AG04449 (cell line): ENCODE measurements at places on chromosomes 11 and 22.
A peak's percentile ranks its signal among the peaks of the same experiment; 100 is the strongest.

- no peak for DNase-seq
Observed at GRCh38 chr22:38479096-38479837, 11.4 kb downstream of the KDELR3 start.

GRCh38 chr11:451738-452137 is 1.7 kb downstream of the PTDSS2 start:
- DNase-seq = no peak

DNA sequence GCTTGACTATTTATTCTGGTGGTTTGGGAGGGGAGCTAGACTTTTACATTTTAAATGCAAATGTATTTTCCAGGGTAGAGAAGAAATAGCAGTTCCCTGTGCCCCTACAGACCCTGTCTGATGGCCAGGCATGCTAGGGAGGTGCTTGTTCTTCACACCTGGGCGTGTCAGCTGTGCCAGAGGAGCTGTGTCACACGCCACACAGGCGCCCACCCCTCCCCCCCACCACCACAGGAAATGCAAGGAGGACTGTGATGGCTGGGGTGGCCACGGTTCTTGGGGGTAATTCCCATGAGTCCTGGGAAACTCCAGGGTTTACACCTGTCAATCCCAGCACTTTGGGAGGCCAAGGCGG is 82.2 kb downstream of the FLI1 start:
- no peak for DNase-seq

- no peak for DNase-seq
Observed at GRCh38 chr11:102886999-102887398, 12.2 kb upstream of the MMP12 start.

- DNase-seq = no peak
Observed at GRCh38 chr11:11701070-11701469, 79.3 kb upstream of the GALNT18 start.

DNA sequence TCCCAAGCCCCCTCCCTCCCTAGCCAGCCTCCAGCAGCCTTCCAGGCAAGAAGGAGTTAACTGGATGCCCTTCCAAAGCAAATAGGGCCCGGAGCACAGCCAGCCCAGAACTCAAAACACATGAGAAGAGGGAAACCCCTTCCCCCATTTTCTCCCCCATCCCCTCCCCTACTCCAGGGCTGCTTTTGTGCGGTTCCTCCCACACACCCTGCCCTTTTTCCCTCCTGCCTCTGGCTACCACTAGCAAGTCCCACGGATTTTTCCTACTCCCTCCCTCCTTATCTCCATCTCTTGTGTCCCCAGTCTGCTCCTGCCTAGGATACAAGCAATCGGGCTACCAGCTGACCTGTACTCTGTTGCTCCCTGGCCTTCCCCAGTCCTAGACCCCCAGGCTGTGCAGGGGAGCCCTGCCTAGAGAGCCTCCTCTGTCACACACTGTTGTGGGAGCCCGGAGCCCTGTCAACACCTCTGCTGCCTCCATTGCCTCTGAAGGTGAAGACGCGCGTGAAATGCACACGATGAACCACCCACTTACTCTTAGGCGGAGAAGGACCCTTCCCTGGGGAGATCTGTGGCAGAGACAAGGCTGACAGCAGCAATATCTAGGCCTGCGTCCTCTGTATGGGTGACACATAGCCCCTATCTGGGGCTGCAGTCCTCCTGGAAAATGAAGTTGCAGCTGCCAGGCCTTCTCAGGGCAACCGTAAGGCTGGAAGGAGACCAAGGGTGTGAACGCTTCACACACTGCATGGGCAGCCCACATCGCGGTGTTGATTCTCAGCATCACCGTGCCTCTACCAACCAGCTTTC is 282.8 kb downstream of the MN1 start:
- no peak for DNase-seq

GRCh38 chr11:56889986-56890385 is 98.7 kb upstream of the OR5AK2 start:
- DNase-seq = no peak

DNA sequence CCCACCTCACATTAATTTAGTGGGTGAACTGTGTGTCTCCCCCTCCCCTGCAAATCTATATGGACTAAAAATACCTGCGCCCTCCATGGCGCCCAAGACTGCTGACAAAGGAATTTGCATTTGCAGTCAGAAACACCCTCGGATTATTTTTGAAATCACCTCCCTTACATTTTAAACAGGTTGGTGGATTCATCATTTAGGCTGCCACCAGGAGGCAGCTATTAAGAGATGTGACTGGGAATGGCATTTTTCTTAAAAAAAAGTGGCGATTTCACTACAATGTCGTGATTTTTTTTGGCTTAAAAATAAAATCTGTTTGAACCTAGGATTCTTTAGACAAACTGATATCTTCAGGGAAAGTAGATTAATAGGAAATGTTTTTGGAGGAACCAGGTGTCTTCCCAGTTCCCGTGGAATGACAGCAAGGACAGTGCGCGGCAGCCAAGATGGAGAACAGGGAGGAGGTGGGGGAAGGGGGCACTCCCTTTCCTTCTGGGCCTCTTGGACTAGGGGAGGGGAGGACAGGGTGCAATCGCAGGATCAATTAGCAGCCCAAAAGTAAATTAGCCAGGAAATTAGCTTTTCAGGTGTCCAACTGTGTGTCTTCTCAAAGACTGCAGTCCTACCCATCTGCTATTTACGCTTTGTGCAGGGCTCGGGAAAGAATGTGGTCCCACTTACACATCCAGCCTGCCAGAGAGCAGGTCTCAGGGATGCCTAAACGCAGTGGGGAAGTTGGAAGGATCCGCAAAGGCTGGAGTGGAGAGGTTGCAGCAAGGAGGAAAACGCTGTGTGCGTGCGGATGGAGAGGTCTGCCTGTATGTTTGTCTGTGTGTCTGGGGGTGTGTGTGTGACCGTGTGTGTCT is 496.4 kb downstream of the NTM start:
- DNase-seq = no peak

GRCh38 chr11:72799441-72799840 is 5.6 kb upstream of the STARD10 start:
- DNase-seq = no peak

DNA sequence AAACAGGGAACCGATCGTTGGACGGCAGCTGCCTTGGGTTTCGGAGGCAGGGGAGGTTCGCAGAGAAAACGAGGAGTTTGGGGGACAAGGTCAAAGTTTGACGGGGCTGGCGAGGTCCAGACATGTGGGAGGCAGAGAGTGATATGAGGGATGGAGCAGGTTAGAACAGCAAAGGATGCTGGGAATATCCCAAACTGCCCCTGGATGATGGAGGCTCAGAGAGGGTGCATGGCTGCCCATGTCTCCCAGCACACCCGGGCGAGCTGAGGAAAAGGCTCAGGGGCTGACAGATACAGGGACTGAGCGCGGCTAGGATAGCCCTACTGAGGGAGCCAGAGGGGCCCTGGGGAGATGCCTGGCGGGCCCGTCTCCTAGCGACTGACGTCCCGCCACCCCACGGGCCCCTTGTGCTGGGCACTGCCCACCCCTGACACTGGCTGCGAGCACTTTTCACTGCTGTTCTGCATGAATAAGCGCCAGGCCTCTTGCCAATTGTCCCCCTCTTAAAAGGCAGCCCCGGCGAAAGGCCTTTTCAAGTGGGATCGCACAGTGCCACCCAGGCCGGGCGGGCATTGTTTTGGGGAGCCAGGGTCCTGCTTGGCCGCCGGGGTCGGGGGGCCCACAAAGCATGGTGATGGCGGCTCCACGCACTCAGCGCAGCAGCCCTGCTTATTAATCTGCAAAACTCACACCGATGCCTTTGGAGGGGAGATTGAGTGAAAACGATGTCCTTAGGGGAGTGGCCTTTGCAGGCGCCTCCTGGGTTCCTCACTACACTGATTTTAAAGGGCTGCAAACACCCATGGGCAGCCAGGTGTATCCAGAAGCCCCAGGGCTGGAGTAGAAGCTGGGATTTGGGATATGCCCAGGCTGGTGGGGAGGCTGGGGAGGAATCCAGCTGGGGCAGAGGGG is 90.0 kb upstream of the LINC01488 start:
- DNase-seq = no peak

DNA sequence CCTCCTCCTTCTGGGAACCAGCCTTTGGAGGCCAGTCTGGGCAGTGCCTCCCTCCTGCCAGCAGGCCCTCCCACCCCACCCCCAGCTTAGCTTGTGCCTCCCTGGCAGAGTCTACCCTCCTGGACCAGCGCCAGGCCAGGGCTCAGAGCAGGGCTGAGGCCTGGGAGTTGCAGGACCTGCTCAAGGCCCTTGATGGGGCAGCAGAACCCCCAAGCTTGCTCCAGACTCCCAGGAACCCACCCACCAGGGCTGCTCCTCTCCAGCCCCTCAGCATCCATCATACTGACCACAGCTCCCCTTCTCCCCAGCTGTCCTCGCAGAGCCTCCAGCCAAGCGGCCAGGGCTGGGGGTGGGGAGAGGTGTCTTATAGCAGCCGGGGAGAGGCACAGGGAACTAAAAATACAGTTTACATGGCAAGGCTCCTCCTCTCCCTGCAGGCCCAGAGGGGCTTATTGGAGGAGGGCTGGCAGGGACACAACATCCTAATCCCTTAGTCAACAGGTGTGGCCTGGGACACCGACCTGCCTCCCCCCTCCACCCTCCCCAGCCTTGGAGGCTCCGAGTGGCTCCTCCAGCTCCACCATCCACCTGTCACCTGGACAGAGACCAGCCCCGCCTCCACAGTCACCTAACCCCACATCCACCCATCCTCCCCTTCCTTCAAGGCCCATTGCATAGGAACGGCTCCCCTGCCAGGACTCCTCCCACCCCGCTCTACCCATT is 5.2 kb upstream of the MB start:
- no peak for DNase-seq

- DNase-seq = no peak
Observed at GRCh38 chr11:100719362-100719761, 32.3 kb downstream of the ARHGAP42 start.

GRCh38 chr22:43995057-43995685 is 28.9 kb upstream of the PARVB start:
- no peak for DNase-seq

DNA sequence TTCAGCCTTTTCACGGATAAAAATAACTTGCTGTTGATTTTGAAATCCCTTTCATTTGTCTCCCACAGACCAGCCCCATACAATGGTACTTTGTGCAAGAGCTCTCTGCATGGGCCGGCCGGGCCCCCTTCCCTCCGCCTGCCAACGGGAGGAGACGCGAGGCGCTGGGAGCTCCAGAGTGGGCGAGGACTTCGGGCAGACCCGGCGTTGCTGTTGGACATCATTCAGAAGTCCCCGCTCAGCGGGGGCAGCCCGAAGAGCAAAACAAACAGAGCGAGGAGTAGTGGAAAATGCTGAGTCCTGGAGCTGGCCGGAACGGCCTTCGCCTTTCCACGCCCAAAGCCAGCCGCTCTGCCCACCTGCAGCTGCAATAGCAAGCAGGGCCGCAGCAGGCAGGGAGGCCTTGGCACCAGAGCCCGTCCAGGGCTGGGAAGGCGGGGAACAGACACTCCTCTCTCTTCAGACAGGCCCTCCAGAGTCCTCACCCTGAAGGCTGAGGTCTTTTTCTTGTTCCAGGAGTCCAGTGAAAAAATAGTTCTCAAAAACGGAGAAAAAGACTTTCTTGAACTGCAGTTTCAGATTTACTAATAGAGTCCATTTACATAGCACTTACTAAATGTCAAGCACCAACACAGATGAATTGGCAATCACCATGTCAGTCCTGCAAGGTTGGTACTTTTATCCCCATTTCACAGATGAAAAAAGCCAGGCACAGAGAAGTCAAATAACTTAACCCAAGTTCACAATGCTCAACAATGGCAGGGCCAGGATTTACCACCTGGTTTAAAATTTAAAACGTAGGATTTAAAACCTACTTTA is 135.5 kb downstream of the ETS1 start:
- DNase-seq = no peak

DNA sequence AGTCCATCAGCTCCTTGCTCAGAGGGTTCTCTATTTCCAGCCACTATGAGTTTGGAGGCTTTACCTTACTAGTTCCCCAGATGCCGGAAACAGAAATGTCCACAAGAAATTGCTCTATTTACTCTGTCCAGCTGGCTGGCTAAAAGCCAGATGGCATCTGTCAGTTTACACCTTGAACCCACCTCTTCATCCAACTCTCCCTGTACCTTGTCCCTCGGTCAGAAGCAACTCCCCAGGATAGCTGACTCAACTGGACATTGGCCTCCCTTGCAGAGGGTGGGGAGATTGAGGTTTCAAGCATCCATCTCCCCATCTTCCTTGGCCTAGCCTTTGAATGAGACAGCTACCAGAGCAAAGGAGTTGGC is 1.7 kb downstream of the C2CD2L start:
- DNase-seq = no peak

- DNase-seq = no peak
Observed at GRCh38 chr11:130062026-130062425, 7.7 kb upstream of the APLP2 start.

DNA sequence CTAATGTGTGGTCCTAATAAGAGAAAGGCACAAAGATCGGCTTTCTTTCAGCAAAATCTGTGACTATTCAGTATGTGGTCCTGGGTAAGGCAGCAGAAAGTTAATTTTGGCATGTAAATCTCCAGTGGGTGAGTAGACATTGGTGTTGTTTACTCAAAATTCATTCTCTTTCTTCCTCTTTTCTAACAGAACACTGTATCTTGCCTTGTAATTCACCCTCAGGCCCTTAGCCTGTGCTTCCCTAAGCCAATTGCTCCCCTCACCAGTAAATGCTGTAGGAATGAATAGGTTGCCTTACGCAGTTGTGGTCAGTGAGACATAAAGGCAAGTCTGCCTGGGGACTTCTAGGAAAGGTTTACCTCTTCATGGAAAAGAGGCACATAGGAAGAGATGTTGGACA is 49.9 kb upstream of the PDE3B start:
- DNase-seq = no peak

- no peak for DNase-seq
Observed at GRCh38 chr11:71372693-71373657, 75.2 kb downstream of the DHCR7 start.

DNA sequence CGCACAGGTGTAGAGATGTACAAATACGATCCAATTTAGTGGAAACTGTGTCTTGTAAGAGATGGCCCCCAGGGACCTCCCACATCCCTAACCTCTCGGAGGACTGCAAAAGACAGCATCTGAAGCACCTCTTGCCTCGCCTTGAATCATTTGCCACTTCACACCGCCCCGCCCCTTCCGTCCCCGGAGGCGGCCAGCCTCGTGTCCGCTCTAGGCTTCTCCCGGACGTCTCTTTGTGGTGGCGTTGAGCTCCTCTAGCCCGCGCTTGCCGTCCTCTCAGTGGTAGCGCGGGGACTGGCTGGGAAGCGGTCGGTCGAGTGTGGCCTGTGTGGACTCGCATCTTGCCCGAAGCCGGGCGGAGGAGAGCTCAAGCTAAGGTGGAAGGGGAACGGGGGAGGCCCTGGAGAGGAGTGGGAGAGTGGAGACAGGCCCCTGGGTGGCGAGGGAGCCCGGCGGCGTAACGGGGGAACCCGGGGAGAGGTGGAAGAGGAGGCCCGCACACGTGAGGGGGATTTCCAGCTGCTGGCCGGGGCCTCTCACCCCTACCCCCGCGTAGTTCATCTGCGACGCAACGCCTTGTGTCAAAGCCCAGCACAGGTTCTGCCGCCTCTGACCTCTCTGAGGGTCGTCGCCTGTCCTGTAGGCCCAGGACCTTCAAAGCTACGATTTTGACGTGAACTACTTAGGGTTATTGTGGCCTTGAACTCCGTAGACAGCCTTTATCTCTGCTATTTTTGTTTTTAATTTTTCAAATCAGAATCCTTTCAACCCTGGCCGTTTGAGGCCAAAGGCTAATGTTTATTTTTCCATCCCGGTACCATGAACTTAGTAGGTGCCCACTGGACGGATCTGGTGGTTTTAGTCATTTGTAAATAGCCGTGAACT is at the start of gene ARL14EP:
ARL14EP (plus strand) TSS at position 279 of the 885 bp plus-strand sequence. CDS start 7,845 bp downstream, outside the sequence.
- DNase-seq = peak; percentile 80

- no peak for DNase-seq
Observed at GRCh38 chr11:104912102-104912501, 13.8 kb upstream of the CASP12 start.

GRCh38 chr11:88098289-88098688 is 77.0 kb downstream of the RAB38 start:
- DNase-seq = no peak
